ENCODE measurements at places on chromosomes 16 and 17. TPM values are rescaled to one million over a fixed set of nuclear protein-coding genes. Genes with fewer than 3 reads are reported as not detected.

FNDC8 gene
- total RNA-seq, result not detected

EIF1 gene
- 191 TPM for total RNA-seq

GRAP gene
- total RNA-seq, result not detected

HEATR9 gene
- total RNA-seq, result not detected

TBC1D3 gene
- not detected for total RNA-seq

ATXN7L3 gene
- 32.4 TPM for total RNA-seq

TBC1D3L gene
- 3.1 TPM for total RNA-seq

DNA sequence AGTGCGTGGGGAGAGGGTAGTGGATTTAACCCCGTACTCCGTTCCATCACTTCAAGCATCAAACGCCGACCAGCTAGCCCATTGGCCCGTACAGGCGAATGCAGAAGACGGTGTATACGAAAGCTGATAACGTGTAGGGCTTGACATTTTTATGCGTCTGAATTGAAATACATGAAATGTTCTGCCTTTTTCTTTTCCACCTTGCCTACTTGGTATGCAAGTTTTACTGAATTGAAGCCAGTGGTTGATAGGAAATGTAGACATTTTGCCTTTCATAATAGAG, 834 bp upstream of the STAT3 start:
- DNase-seq, result no peak

DNA sequence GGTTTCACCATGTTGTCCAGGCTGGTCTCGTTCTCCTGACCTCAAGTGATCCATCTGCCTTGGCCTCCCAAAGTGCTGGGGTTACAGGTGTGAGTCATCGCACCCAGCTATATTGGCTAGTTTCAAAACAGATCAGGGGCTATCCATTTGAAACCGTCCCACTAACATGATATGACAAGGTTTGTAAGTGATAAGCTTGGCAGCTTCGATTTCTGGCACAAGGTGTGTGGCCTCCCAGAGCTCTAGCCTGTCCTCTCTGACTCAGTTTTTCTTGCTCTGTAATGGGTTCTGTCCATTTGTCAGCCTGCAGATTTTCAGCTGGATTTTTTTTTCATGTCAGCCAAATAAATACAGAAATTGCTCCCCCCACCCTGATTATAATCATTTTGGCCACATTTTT, 31.8 kb upstream of the TENT4B start:
- DNase-seq, result no peak

GRCh38 chr17:38352245-38353085, 821 bp downstream of the SOCS7 start:
- no peak for DNase-seq

- peak; percentile 37 for DNase-seq
These were observed 9.5 kb upstream of the METTL22 start for GRCh38 chr16:8611886-8612600.

DNA sequence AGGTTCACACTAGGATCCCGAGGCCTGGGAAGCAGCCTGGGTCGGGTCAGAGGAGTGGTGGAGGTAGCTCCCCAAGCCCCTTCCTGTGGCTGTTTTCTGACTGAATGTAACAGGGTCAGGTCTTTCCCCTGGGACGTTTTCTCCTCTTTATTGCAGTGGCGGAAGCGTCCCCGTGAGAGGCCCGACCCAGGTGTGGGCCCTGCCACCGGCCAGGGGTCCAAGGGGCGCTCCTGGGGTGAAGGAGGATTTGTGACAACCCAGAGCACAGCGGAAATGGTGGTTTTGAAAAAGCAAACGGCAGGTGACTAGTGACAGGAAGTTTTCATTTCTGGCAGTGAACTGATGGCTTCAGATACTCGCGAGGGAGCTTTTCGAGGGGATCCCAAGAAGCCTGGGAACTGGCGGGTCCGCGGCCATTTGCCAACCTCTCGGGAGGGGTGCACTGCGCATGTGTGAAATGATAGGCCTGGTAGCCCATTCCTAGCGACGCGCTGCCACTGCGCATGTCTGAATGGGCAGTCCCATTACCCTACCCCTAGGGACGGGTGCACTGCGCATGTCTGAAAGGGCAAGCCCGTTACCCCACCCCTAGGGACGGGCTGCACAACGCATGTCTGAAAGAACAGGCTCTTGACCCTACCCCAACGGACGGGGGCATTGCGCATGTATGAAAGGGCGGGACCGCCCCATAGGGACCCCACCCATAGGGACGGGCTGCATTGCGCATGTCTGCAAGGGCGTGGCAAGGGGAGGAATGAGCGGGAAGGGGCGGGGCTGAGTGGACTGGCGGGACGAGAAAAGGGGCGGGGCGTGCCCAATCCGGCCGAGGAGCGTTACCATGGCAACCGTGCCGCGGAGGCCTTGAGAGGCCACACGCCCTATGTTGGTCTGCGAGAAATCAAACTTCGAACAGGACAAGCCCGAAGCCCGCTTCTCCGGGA, 1747.9 kb downstream of the TP53TG3F start:
- DNase-seq, result no peak

- DNase-seq, result peak; percentile 47
These were observed 665 bp upstream of the AKAP1 start for GRCh38 chr17:57084361-57084801.

- no peak for DNase-seq
These were observed 34.8 kb downstream of the CBFA2T3 start for GRCh38 chr16:88941913-88942909.

GRCh38 chr16:9903-10665, 43.3 kb downstream of the POLR3K start:
- no peak for DNase-seq

DNA sequence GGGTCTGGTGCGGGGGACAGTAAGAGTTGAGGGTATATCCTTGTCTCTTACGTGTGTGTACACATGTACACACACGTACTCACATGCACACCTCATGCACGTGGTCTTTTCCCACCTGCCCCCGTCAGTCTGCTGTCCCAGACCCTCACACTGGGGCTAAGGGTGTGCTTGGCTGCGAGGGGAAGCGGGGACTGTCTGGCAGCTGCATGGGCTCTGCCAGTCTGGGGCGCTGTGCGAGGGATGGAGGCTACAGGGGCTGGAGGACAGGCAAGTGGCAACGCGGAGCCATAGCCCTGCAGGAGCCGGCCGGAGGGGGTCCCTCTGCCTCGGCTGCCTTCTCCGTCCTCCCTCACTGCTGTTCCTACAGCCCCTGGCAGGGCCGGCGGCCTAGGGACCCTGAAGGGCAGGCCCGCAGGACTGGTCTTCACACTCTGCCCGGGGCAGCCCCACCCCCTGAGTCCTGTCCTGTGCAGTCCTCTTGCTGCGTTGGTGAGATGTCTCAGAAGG, 20.8 kb upstream of the SLC38A10 start:
- DNase-seq, result no peak

DNA sequence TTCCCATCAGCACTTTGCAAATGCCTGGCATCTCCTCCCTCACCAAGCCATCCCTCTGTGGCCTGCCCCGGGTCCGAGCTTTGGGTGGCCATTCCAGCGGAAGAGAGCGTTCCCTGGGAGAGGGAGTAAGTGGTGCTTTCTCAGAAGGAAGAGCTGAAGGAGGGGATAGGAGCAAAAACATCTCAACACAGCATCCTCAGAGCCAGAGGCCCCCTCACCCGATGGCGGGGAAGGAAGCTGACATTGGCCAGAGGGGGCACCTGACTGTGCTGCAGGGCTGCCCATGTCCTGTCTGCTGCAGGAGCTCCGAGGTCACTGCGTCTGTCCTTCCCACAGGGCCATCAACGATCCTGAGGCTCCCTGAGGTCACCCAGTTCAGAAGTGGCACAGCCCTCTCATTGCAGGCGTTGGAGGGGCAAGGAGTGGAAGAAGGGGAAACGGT, 427 bp upstream of the TLCD3B start:
- DNase-seq, result no peak

DNA sequence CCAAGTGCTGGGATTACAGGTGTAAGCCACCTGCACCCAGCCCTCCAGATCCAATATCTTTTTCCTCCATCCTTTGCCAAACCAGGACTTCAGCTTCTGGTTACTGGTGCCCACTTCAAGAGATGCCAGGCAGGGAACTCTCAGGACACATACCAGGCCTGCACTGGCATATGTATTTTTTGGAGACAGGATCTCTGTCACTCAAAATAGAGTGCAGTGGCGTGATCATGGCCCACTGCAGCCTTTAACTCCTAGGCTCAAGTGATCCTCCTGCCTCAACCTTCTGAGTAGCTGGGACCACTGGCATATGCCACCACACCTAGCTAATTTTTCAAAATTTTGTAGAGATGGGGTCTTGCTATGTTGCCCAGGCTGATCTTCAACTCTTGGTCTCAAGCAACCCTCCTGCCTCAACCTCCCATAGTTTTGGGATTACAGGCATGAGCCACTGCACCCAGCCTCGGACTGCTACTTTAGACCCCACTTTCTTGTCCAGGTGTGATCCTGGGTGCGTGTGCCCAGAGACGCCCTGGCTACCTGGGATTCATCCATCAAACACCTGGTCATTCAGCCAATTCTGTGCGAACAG, 55.8 kb downstream of the BMERB1 start:
- no peak for DNase-seq

DNA sequence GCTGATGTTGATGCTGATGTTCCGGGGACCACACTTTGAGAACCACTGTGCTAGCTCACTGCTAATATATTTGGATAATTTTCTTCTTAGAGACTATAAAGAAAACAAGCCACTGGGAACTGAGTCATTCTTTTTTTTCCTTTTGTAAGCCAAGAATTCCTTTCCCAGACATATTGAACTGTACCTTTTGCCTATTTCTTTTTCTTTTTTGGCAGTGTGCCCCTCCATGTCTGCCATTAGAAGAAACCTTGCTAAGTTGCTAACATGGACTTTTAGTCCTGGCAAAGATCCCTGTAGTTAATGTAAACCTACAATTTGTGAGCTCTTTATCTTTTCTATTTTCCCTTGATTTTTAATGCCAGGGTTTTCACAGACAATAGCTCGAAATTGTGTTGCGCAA, 17.3 kb upstream of the ERCC4 start:
- DNase-seq, result no peak

DNA sequence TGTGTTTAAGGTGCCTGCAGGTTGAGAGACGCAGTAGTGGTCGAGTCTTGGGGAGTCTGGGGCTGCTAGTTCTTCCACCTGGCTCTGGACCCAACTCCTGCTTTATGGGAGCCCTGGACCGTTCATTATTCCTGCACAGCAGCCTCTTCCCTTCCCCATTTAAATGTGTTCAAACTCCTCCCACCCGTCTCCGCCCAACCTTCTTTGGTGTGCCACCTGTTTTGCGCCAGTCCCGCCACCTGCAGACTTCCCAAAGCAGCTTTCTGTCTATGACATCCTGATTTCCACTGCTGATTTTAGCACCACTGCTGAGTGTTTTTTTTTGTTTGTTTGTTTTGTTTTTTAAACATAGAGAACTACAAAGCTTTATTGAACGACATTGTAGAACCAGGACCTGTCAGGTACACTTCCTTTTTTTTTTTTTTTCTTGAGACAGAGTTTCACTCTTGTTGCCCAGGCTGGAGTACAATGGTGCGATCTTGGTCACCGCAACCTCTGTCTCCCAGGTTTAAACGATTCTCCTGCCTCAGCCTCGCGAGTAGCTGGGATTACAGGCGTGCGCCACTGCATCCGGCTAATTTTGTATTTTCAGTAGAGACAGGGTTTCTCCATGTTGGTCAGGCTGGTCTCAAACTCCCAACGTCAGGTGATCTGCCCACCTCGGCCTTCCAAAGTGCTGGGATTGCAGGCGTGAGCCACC, 12.8 kb downstream of the ADORA2B start:
- DNase-seq, result no peak

DNA sequence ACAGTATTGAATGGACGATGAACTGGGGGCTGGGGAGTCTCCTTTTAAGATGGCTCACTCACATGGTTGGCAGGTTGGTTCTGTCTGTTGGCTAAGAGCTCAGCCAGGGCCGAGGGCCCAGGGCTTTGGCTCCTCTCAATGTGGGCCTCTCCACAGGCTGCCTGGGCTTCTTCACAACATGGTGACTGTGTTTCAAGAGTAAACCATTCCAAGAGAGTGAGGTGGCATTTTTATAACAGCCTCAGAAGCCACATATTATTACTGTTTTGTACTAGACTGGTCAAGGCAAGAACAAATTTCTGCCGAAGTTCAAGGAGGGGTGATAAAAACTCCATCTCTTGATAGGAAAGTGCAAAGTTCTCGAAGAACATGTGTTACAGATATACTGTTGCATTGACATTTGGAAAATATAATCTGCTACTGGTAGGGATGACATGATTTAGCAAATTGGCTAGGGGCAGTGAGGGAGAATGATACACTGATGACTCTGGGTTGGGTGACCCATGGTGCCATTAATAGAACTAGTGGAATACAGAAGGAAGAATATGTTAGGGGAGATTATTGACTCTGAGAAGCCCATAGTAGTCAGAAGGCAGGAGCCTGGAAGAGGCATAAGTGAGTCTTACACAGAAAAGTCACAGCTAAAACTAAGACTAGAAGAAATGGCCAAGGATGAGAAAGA, 13.7 kb downstream of the KRABD2 start:
- DNase-seq, result no peak

GRCh38 chr17:41393826-41394225, 3.6 kb downstream of the KRT31 start:
- no peak for DNase-seq

GRCh38 chr17:78148286-78149016, 2.3 kb downstream of the C17orf99 start:
- DNase-seq, result no peak

GRCh38 chr17:75273977-75274708, 3.1 kb upstream of the MIF4GD start:
- peak; percentile 71 for DNase-seq

DNA sequence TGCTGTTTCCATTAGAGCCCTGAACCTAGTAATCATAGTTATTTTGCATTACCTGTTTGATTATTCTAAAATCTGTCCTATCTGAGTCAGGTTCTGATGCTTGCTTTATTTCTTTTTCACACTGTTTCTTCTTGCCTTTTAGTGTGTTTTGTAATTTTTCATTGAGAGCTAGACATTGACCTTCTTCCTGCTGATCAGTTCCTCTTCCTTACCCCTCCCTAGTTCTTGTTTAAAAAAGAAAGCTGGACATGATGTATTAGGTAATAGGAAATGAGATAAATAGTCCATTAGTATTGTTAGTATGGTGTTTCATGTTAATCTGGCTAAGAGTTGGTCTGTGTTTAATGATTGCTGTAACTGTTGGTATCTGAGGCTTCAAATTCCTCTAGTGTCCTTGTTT, 13.4 kb downstream of the WWP2 start:
- DNase-seq, result no peak

GRCh38 chr17:70080541-70081347, 5.7 kb downstream of the KCNJ16 start:
- no peak for DNase-seq

DNA sequence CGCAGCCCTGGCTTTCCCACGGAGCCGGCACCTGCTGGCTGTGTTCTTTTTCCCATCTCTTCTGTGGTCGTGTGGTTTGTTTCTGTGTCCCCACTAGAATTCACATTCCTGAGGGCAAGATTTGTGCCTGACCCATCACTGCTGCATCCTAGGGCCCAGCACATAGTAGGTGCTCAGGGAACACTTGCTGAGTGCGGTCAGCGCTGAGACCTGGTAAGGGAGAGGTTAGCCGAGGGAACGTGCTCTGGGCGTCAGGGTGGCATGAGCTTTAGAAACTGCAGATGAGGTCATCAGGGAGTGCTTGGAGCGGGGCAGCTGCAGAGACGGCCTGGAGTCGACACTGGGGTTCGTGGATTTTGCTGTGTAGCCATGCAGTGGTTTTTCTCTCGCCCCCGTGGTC, 5.9 kb downstream of the DEF8 start:
- no peak for DNase-seq

Measured in bronchial epithelial cell (primary cell).